ENCODE measurements at places on chromosomes 7 and 10.
A peak's percentile ranks its signal among the peaks of the same experiment; 100 is the strongest.

GRCh38 chr10:7626283-7626682, 40.5 kb downstream of the ITIH5 start:
- no peak for DNase-seq

DNA sequence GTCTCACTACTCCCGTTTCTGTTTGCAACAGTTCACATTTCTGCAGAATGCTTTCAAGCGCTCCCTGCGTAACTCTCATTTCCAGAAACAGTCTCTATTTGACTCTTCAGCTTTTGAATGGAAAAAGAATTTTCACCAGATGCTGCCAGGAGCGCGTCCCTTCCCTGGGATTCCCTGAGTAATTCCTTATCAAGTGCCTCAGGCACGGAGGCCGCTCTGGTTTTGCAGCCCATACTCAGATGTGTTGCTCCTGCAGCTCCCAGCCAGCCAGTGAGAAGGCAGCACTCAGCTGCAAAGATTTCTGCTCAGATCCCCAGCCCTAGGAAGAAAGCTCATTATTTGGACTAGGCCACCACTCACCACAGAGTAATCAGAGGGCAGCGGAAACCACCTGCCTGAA, 161.1 kb upstream of the CHST15 start:
- DNase-seq = no peak

DNA sequence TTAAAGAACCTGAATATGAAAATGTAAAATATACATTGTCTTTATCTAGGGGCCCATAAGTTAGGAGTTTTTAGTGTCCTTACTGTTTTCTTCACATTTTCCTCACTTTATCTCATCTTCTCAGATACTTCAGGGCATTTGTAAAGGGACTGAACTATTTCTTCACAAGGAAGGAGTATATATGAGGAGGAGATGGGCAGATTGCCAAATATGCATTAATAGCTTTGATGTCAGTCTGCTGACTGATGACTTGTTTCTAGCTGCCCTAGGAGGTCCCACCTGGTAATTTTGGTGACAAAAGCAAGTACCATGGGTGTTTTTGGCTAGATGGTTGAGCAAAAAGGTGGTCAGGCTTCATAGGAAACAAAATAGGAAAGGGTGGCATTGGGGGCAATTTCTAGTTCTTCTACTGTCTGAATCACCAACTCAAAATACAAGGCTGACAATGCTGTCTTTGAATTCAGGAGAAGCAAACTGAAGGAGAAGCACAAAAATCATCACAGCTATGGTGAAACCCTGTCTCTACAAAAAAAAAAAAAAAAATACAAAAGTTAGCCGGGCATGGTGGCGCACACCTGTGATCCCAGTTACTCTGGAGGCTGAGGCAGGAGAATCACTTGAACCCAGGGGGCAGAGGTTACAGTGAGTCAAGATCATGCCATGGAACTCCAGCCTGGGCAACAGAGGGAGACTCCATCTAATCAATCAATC, 10.4 kb upstream of the STRIP2 start:
- DNase-seq = no peak

- DNase-seq = peak; percentile 13
These were observed 17.9 kb upstream of the FFAR4 start for GRCh38 chr10:93548376-93549071.

GRCh38 chr7:80896906-80897598, 21.8 kb downstream of the SEMA3C start:
- no peak for DNase-seq

- DNase-seq = peak; percentile 3
These were observed 239.1 kb upstream of the AUTS2 start for GRCh38 chr7:69359003-69359700.

DNA sequence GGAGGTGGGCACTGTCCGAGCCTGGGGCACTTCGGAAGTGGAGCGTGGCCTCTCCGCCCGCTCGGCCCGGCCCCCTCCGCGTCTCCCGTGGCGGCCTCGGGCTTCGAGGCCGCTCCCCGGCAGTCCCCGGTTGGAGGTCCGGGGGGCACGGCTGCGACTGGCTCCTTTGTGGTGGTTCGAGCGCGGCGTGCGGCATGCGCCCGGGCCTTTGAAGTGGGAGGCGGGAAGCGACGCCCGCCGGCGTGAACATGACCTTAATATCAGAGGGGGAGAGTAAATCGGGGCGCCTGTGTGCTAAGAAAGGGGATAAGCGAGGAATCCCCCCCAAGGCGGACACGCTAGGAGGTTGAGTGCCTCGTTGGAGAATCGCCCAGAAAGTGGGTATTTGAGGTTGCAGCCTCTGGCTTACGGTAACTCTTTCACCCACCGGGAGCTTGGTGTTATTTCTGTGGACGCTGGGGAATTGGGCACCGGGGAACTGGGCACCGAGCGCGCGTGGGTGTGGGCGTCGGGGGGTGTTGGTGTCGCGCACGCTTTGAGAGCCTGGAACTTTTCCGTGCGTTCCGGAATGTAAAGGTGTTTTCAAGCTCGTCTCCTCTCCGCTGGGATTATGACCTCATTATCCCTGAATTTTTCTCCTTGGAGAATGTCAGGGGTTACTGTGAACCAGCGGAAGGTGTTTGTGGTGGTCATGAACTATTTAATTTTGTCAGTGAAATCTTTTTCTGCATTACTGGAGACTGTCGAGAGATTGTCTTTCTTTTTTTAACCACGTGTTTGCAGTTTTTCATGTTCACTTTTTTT, 660 bp downstream of the SUV39H2 start:
- DNase-seq = no peak

- DNase-seq = peak; percentile 72
These were observed at the start of gene ENO4 for GRCh38 chr10:116849248-116850057. TSS of gene ENO4 (plus strand) at chr10:116849499. CDS start at chr10:116849567, 68 bp downstream.

DNA sequence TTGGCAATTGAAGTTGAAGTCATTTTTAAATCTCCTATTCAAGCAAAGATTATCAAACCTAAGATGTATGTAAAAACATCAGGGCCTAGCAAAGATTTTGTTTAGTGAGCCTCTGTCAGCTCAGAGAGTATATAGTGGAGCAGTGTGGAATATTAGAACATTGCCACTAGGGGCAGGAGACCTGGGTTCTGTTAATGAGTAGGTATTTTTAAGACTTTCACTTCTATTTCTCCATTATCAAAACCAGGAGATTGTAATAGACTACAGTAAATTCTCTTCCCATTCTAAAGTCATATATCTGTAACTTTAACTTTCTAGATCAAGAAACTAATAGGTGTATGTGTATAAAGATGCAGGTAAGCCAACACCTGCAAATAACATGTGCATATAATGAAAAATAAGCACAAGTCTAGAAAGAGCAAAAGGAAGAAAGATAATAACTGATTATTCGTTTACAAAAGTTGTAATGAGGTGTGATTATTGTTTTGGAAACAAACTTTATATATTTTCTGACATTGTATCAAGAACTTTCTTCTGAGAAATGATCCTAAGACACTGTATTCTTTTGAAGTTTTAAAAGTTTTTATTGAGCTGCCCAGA, 64.4 kb downstream of the KCND2 start:
- DNase-seq = no peak

GRCh38 chr10:35150308-35150707, 23.7 kb downstream of the CREM start:
- DNase-seq = no peak

DNA sequence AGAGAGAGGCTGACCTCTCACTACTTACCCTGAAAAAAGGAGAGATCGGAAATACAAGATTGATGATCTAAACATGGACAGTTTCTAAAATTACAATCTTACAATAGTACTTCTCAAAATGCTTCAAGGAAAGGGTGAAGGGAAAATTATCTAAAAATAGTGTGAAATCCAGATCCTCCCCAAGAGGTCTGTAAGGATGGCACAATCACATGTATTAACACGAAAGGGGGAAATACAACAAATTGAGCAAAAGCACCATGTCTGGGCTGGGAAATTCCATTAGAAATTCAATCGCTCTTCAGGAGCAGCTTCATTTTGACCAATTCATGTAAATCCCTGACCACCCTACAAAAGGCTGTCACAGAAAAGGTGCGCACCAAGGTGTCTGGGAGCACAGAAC, 67.0 kb downstream of the PKD1L1 start:
- no peak for DNase-seq

DNA sequence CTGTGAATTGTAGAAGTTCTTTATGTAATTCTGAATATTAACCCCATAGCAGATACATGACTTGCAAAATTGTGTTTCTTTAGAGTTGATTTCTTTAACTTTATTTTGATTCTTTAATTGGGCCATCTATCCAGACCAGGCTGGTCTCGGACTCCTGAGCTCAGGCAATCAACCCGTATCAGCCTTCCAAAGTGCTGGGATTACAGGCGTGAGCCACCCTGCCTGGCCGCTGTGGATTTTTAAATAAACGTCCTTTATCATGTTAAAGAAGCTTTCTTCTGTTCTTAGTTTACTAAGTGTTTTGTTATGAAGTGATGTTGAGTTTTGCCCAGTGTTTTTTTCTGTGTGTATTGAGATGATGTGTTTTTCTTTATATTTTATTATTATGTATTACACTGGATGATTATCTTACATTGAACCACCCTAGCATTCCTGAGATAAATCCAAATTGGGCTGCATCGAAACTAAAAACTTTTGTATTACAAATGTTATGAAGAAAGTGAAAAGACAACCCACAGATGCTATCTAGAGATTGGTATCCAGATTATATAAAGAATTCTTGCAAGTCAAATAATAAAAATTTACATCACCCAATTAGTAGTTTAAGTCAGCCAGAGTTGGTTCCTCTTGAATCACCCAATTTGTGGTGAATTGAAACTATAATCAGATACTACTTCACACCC, 118.1 kb downstream of the TPST1 start:
- no peak for DNase-seq

- no peak for DNase-seq
These were observed 53.8 kb downstream of the PARP12 start for GRCh38 chr7:140008755-140009610.

DNA sequence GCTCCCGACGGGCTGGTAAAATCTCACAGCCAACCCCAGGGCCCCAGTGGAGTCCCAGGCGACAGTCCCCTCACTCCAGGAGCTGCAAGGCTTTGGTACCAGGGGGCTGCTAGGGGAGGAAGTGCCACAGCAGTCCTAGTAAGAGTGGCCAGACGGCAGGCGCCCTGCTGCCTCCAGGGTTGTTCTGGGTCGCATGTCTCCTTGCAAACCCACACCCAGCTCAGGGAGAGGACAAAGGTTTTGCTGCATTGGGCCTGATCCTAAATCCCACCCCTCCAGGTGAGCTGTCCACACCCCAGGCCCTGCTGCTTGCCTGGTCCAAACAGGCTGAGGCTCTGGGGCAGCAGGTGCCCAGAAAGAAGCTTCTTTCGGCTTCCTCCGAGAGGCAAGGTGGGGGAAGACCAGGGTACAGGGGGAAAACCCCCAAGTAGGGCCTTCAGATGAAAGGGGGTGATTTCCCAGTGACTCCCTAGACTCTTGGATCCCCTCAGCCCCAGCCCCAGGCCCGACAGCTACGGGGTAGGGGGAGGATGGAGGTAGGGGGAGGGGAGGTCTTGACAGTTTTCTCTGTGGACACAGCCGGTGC, 4.2 kb upstream of the KCP start:
- no peak for DNase-seq

GRCh38 chr10:48377751-48378530, 71.5 kb downstream of the MAPK8 start:
- no peak for DNase-seq

GRCh38 chr7:29723599-29723998, 82.7 kb upstream of the WIPF3 start:
- DNase-seq = no peak

DNA sequence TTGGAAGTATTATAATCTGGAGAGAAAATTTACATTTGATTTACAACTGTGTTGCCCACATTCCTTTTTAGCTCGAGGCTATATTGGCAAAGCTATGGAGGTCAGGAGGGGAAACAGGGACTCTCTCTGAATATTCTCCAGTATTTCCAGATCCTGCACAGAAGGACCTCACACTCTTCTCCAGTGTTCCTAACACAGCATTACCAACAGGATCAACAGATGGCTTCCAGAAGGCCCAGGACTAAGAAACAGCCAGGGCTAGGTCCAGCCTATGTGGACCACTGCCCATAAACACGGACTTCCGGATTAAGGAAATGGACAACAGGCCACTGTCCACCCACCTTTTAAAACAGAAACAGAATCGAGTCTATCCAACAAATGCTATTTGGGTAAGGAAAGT, 65.3 kb downstream of the CHCHD3 start:
- DNase-seq = no peak

DNA sequence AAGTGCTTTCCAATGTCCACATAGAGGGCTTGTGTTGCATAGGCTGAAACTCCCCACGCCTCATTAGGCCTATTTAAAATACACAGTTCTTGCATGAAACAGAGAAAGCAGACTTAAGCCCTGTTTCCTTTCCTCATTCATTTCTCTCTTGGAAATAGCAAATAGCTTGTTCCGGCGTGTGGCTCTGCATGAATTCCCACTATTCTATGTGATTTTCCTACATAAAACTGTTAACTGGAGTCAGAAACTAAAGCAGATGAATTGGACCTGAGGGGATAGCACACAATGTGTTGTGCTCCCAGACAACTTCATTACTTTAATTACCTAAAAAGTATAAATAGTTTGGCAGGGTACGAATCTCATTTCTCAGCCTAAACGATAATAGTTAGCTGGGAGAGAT, 981.5 kb downstream of the SORCS1 start:
- DNase-seq = no peak

- peak; percentile 24 for DNase-seq
These were observed 138.0 kb upstream of the MTPN start for GRCh38 chr7:136114966-136115762.

DNA sequence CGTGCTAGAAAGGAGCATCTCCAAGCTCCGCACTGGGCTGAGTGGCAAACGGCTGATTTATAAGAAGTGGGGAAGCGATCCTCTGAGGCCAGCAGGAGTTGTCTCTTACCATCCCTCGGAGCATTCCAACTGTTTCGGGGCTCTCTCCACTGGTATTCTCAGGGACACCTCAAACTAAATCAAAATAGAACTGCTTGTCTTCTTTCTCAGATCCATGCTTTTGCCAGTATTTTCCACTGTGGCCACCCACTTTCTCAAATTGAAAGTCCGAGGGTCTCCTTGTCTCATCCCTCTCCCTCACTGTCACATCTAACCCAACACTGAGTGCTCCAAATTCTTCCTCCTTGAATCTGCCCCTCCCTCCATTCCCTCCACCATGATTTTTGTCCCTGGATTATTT, 83.2 kb upstream of the LEP start:
- no peak for DNase-seq

- DNase-seq = no peak
These were observed 42.7 kb downstream of the LIMK1 start for GRCh38 chr7:74126220-74126880.

DNA sequence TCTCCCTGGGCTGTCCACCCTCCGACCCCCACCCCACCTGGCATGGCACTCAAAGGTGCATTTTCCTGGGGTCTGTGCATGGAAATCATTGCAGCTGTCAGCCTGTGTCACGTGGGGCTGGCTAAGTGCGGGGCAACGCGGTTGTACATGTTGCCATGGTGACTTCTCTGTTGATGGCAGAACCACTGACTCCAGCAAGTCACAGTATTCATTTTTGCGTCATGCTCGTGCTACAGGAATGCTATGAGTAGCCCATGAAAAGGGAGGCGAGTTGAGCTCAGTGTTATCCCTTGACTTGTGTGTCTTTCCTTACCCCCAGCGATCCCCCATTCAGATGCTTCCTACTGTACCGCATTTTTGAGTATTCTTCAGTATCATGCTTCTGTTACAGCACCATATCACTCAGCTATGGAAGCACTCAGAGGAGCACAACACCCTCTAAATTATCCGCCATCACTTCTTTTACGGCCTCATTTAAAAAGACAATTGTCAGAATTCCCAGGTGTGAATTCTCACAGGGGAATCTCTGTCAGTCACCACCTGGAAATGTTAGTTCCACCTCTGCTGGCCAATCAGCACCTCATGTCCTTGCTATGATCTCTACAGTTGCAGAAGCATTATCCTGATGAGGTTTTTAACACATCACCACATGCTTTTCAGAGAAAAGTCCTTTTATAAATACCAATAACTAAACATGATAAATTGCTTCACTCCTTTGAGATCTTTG, 194.4 kb upstream of the C7orf33 start:
- DNase-seq = no peak

- DNase-seq = peak; percentile 78
These were observed 6.6 kb downstream of the CUBN start for GRCh38 chr10:17122726-17123661.

Data from amniotic stem cell (primary cell).